ENCODE measurements at places on chromosomes 6 and 20.

GRCh38 chr6:109034526-109034925 is 60.1 kb downstream of the SESN1 start:
- no peak for DNase-seq

- DNase-seq: no peak
Observed at GRCh38 chr6:52571099-52571755, 5.6 kb downstream of the TRAM2 start.

DNA sequence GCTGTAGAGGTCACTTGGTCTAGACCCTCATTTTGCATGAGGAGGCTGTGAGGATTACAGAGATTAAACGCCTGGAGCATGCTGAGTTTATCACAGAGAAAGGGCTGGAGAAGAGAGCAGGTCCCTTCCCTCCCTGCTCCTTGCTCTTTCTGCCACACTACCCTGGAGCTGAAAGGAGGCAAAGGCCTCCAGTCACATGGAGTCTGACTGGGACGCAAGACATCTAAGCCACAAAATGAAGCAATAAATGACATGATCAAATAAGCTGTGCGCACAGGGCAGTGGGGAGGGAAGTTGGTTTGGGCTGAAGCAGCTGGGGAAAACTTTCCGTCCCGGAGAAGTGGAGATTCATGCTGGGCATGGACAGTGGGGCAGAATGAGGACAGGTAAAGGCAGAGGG is 33.3 kb downstream of the ATXN1 start:
- DNase-seq: no peak

- DNase-seq: no peak
Observed at GRCh38 chr6:12208673-12209072, 81.5 kb upstream of the EDN1 start.

- DNase-seq: no peak
Observed at GRCh38 chr20:3046677-3047462, 1.0 kb downstream of the MRPS26 start.

DNA sequence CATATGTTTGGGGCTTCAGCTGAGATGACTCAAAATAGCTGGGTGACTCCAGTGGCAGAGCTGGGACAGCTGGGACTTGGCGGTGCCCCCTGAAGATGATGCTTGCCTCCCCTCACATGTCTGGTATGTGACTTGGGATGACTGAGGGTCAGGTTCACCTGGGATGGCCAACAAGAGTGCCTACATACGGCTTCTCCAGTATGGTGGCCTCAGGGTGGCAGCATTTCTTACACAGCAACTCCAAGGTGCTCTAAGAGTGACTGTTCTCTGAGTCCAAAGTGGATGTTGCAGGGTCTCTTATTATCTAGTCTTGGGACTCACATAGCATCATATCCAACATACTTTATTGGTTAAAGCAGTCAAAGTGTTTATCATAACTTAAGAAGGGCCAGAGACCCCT is 87.8 kb upstream of the CENPW start:
- no peak for DNase-seq

DNA sequence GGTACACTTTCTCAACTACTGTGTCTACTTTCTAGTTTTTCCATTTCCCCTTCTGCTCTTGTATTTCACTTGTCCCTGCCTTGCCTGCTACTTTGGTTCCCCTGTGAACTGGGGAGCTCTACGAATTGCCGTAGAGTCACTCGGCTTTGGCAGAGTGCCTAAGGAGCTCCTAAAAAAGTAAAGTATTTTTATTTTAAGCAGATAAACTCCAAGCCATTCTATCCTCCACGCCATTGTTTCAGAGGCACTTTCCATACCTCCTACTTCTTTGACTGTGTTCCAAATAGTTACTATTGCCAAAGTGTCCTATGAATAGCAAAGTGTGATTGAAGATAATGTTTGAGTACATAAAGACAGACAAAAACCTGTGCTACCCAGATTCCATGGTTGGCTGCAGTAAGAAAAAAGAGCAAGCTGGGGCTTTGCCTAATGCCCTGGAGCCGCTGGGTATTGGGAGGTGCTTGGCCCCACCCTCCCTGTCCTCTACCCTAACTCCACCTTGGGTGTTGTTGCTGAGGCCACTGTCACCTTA is 5.1 kb upstream of the MBOAT1 start:
- DNase-seq: no peak
